ENCODE measurements at places on chromosomes 5 and 9.

GRCh38 chr9:4020038-4020754 is 279.7 kb downstream of the GLIS3 start:
- no peak for DNase-seq

DNA sequence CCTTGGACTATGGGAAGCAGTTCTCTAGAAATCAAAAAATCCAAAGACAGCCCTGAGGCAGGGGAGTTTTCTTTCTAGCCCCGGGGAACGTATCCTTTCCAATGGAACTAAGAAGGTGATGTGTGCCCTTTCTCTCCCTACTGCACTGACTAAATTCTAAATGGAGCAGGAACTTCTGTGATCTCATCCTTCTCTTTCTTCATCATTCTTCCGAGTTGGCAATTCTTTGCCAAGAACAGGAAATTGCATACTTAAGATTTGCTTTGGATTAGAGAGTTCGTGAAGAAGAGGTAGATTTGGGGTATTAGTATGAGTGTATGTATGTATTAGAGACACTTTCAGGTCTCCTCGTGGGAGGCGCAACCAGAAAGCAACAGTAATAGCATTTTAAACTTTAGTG is 178.0 kb upstream of the PIK3R1 start:
- DNase-seq = no peak

DNA sequence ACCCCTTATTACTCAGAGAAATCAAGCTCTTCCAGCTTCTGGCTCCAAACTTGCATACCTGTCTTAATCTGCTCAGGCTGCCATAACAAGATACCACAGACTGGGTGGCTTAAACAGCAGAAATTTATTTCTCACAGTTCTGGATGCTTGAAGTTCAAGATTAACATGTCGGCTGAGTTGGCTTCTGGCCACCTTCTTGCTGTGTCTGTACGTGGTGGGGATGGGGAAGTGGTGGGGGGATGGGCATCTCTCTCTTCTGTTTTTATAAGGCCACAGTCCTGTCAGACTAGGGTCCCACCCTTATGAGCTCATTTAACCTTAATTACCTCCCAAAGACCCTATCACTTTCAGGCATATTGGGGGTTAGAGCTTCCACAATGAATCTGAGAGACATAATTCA is 140.5 kb downstream of the SV2C start:
- no peak for DNase-seq

DNA sequence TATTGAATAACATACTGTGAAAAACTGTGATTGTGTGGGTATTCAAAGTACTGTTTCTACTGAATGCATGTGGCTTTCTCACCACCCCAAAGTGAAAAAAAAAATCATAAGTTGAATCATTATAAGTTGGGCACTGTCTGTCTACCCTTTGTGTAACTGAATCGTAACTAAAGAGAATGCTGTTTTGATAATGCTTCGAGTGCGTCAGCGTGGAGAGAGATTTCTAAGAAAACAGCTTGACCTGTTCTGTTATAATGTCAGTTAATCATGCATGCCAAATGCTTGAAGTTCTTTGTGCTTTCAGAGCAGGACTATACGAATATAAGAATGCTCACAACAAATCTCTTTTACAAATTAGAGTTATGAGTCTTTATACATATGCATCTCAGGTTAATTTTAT is 148.8 kb upstream of the SGCD start:
- DNase-seq = no peak

DNA sequence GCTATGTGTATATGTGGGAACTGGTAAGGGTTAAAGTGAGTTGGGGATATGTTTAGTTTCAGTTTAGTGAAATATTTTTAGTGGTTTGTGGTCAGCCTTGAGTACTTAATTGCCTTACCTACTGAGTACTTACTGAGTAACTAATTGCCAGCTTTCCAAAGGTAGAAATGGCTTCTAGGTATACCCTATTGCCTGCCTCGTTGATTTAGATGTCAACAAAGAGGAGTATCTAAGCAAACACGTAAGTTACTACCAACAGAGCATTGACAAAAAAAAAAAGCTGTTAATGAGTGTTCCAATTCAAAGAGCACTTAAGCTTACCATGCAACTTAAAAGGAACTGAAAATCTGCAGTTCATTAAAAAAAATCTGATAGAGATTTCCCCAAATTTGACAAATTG is 8.8 kb downstream of the ATP10B start:
- DNase-seq = no peak

DNA sequence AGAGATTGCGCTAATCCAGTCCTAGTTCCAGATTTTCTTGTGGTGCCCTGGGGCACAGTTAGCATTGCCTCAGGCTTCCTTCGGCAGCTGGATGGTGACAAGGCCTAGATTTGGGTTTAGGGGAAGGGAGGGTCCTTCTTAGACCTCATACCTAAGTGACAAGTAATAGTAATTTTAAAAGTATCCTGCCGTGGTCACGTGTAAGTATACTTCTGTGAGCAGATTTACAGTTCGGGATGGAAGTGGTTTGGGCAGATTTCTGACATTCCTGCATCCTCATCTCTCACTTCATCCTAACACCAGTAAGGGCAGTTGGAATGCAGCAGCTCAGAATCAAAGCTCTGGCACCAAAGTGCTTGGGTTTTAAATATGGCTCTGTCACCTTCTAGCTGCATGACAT is 71.6 kb downstream of the LRRC70 start:
- no peak for DNase-seq

DNA sequence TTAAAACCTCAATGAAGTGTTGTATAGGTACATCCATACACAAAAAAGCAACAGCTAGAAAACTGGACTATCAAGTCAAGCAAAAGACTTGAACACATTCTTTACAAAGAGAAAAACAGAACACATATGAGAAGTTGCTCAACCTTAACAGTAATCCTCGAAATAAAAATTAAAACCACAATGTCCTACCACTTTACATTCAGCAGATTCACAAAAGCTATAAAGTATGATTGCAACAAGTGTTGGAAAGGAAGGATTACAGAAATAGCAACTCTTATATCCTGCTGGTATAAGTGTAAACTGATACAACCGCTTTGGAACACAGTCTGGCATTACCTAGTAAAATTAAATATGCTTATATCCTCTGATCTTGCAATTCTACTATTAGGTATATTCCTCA is 28.5 kb upstream of the GOLGA1 start:
- no peak for DNase-seq

- DNase-seq = no peak
These were observed 852 bp downstream of the ARHGEF37 start for GRCh38 chr5:149581931-149582768.

- DNase-seq = peak; percentile 62
These were observed 64.3 kb downstream of the HABP4 start for GRCh38 chr9:96514108-96514799.

- no peak for DNase-seq
These were observed at the start of gene ACOT12 for GRCh38 chr5:81393783-81394718. Gene ACOT12 (minus strand): TSS chr5:81394134. CDS start chr5:81394114, 20 bp downstream.

DNA sequence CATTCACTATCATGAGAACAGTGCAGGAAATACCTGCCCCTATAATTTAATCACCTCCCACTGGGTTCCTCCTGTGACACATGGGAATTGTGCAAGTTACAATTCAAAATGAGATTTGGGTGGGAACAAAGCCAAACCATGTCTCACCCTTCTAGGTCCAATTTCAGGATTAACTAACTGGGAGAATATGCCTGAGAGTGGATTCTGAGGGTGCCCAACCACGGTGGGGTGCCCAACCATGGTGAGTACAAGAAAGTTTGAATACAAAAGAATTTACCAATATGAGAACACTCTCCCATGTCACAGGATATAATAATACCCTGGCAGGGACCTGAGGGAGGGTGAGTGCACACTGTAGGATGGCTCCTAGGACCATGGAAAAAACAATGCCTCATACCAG is 17.2 kb upstream of the GDA start:
- DNase-seq = no peak

- no peak for DNase-seq
These were observed 52.3 kb upstream of the ZSWIM6 start for GRCh38 chr5:61279725-61280124.

DNA sequence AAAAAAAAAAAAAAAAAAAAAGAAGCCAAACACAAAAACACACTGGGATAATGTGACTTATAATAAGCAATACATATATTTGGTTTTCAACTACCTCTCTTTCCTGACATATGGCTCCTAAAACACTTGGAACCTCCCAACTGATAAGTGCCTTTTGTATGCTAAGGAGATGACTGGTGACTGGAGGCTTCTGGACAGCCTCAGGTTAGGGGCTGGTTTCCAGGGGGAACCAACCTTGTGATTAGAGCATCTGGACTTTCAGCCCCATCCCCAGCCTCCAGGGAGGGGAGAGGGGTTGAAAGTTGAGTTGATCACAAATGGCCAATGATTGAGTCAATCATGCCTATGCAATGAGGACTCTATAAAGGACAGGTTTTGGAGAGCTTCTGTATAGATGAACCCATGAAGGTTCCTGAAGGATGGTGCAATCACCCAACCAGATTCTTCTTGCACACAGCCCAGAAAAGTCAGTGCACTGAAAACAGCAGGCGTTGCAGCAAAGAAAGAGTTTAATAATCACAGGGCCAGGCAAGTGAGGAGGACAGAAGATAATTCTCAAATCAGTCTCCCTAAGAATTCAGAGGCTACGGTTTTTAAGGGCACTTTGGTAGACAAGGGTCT is 276.7 kb downstream of the AUH start:
- no peak for DNase-seq

DNA sequence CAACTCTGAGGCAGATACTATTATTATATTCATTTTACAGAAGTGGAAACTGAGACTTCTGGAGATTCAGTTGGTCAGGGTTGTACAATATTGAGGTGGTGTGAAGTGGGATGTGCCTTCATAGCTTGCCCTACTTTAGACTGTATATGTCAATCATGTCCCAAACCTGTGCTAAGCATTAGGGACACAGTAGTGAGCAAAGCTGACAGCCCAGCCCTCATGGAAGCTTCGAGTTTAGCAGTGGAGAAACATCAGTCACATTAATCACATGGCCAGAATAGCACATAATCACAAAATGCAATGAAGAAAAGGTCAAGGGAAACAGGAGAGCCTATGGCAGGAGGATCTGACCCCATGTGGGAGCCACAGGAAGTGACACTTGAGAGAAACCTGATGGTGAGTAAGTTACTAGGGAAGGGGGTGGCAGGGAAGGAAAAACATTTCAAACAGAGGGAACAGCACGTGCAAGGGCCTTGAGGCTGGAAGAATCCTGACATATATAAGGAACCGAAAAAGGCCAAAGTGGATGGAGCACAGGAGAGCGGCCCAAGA is 20.5 kb upstream of the RALGPS1 start:
- no peak for DNase-seq

GRCh38 chr5:1882337-1883119 is at the start of gene IRX4:
Gene IRX4 (minus strand): TSS chr5:1882925. CDS start chr5:1882647, 278 bp downstream.
- DNase-seq = no peak

DNA sequence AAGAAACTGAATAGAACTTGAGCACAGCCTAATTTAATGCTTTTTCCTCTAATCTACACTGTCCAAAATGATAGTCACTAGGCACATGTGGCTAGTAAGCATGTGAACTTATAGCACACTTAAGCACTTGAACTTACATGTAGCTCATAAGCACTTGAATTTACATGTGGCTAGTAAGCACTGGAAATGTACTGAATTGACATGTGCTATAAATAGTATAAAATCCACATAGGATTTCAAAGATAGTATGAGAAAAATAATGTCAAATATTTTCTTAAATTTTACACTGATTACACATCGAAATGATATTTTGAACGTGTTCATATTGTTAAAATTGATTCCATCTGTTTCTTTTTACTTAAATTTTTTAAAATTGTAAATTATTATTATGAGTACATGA is 167.3 kb downstream of the CARTPT start:
- no peak for DNase-seq

DNA sequence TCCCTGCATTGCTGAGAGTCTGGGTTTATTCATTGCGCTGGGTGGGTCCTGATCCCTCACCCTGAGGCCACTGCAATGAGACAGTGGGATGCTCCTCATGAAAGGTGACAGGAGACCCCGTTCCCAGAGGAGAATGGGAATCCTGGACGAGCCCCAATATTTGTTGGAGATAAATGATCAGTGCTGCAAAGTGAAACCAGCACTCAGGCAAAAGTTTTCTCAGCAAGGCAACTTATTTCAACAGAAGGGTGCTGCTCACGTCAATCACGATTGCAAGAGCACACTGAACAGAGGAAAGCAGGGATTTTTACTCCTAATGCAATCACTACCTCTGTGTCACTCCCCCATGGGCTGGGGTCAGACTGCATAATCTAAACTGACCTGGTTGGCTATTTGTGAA is 110.2 kb upstream of the MAMDC2 start:
- DNase-seq = no peak

- DNase-seq = no peak
These were observed at the start of gene ARL10 for GRCh38 chr5:176365351-176366231. Gene ARL10 (plus strand): TSS chr5:176365487. CDS start chr5:176365564, 77 bp downstream.

DNA sequence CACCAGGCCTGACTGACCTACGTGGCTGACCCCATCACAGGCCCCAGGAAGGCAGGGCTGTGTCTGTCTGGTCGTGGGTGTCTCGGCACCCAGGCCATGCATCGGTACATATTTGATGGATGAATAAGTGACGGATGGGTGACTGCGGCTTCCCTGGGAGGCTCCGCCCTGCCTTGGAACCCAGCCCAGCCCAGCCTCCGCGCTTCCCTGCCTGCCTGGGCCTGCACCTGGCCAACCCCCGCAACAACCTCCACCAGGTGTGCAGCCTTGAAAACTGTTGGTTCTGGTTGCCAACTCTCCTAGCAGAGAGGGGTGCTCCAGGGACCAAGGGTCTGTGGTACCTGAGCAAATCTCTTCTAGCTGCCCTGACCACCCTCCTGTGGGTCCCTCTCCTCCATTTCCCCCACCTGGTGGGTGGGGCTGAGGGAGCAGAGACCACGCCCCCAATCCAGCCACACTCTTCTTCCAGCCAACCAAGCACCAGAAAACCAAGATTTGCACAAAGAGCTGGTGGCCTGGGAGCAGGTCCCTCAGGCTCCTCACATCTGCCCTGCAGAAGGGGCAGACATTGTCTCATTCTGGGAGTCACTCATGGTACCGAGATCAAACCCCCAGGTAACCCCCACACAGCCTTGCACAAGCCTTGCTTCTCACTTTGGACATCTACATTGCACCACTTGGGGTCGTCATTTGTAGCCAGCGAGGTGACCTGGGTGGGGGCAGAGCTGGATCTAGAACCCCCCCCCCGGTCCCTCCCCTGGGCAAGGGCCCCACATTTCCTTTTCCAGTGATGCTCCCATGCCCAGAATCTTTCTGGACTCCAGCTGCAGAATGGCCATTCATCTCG is 100.6 kb upstream of the IER5L start:
- DNase-seq = no peak

GRCh38 chr5:173778152-173778782 is 109.9 kb upstream of the CPEB4 start:
- no peak for DNase-seq

All from fibroblast of the conjunctiva (primary cell).